Effector memory CD8-positive, alpha-beta T cell (primary cell): ENCODE measurements at places on chromosomes 5 and 9.

DNA sequence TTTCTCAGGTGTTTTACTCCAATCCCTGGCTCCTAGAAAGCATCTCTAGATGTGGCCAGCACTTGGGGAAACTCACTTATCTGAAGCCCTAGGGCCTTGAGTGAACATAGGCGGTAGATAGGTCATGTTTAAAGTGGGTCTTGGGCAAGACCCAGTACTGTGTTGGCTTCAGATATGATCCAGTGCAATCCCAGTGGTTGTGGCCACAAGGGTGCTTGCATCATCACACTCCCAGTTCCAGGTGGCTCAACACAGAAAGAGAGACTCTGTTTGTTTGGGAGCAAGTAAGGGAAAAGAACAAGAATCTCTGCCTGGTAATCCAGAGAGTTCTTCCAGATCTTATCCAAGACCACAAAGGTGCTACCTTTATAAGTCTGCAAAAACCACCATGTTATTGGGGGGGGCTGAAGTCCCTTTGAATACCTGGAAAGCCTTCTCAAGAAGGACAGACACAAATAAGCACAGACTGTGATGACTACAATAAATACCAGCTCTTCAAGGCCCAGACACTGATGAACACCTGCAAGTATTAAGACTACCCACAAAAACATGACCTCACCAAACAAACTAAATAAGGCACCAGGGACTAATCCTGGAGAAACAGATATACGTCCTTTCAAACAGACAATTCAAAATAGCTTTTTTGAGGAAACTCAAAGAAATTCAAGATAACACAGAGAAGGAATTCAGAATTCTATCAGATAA lies 114.7 kb downstream of the LURAP1L start:
- no peak for DNase-seq

GRCh38 chr5:73816656-73817420 lies 190.8 kb downstream of the ARHGEF28 start:
- DNase-seq = no peak

DNA sequence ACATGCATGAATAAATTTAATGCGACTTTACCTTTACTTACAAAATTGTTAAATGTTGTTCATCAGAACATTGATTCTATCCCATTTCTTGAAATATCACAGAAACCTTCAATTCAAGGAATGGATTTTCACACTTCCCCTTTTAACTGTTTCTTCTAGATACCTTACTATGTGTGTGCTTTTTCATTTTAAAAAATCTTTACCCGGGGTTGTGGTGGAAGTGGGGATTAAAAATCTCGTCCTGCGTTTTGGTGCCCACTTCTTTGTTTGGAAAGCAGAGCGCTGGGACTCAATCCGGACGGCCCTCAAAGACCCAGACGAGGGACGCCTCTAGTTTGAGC lies 5.8 kb upstream of the MEF2C start:
- DNase-seq = no peak

DNA sequence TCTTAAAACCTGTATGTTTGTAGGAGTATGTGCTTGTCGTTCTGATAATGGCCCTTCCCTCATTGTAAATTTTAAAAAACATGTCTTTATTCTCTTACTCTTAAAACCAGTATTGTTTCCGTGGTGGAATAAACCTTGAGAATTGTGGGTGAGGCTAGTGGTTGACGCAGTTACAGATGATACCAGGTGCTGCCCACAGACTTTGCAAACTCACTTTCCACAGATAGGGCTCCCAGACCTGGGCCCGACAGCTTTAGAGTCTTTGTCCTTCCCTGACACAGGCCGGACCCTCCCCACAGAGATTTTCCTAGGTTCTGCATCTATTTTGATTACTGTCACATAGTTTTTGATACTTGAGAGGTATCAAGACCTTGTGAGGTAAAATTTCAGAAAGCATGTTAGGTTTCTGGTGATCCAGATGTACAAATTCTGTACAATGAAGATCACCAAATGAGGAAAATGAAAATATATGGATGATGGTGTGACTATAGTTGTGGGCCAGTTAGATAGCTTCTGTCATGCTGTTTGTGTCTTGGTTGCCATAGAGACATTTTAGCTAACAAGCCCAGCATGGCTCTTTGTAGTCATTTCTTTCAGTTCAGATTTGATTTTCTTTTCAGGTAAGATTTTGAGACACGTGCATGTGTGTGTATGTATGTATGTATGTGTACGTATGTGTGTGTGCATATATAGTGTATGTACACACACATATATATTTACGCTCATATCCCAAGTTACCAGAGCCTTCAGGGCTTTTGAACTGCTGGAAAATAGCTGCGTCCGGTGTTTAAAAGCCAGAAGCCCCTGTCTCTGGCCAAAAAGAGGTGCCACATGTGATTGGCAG lies 33.8 kb downstream of the DMRT1 start:
- DNase-seq = no peak

GRCh38 chr5:73979321-73979720 lies 353.3 kb downstream of the ARHGEF28 start:
- DNase-seq = no peak

- DNase-seq = no peak
Measured at GRCh38 chr5:129387944-129388343, 72.2 kb upstream of the ADAMTS19 start.

DNA sequence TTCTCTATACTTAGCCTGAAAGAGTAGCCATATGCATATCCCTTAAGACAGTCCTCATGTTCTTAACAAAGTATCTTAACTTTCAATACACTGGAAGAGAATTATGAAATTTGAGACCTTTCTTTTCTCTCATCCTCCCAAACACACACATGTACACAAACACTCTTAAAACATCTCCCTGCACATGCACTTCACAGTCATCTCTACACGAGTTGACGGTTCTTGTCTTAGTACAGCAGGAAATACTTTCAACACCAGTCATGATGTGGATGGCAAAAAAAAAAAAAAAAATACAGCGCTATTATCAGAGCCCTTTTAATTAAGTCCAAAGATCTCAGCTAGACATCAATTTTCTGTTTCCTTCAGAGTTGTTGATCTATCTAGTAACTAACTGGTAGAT lies 43.6 kb upstream of the PCSK1 start:
- no peak for DNase-seq

GRCh38 chr9:121688146-121688680 lies 36.8 kb downstream of the DAB2IP start:
- no peak for DNase-seq

DNA sequence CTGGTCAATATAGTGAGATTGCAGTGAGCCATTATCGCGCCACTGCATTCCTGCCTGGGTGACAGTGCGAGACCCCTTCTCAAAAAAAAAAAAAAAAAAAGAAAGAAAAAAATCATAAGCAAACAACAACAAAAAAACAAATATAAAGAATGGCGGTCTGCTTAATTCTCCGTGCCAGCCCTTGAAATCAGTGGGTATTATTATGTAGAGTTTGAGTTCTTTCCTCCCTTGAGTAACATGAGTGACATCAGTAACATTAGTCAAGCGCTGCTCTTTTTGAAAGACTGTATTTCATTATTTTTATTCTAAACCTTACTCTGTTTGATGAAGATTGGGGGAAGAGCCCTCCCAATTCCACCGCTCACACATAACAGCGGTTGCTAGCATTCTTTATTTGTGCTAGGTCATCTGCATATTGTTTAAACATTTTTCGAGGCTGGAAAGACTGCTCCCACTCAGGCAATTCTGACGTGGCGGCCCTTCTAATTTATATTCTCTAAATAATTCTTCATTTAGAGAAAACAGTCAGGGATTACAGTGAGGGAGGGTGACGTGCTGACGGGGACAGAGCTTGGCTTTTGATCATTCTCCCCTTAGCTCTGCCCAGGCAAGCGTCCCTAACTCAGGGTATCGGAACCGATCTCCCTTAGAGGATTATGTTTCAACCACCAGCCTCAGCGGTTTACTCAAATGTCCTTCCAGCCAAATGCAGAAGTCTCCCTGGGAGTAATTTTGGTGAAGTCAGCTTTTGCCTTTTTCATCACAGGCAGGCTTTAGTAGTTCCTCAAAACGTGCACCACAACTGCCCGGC lies 860 bp upstream of the MARCHF6 start:
- no peak for DNase-seq

- DNase-seq = no peak
Measured at GRCh38 chr5:96871686-96872085, 4.6 kb upstream of the ERAP2 start.

DNA sequence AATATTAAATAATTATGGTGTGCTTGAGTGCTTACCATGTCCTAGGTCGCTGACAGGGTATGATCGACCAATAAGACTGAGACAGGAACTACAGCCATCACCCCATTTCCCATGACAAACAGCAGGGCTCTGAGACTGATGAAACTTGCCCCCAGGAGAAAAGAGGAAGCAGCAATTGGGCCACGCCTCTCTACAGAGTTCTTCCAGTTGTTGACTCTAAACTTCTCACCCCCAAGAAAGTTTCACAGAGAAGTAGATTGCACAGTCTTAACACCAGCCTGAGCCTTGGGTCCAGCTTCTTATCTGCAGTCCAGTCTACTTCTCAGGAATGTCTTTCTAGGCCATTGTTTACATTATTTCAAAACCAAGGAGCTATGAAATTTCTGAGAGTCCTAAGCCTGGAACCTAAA lies 182.2 kb upstream of the ANKRD55 start:
- DNase-seq = no peak

DNA sequence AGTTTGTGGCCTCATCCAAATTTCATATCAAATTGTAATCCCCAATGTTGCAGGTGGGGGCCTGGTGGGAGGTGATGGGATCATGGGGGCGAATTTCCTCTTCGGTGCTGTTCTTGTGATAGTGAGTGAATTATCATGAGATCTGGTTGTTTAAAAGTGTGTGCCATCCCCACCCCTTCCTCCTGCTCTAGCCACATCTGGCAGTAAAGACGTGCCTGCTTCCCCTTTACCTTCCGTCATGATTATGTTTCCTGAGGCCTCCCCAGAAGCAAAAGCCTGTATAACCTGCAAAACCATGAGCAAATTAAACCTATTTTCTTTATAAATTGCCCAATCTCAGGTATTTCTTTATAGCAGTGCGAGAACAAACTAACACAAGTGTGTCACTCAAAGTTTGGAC lies 71.0 kb upstream of the MOCS2 start:
- no peak for DNase-seq

DNA sequence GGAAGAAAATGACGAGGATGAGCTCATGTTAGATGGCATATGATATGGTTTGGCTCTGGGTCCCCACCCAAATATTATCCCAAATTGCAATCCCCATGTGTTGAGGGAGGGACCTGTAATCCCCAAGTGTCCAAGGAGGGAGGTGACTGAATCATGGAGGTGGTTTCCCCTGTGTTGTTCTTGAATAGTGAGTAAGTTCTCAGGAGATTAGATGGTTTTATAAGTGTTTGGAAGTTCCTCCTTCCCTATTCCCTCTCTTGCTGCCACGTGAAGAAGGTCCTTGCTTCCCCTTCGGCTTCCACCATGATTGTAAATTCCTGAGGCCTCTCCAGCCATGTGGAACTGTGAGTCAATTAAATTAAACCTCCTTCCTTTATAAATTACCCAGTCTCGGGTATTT lies 10.1 kb downstream of the EDIL3 start:
- DNase-seq = no peak

DNA sequence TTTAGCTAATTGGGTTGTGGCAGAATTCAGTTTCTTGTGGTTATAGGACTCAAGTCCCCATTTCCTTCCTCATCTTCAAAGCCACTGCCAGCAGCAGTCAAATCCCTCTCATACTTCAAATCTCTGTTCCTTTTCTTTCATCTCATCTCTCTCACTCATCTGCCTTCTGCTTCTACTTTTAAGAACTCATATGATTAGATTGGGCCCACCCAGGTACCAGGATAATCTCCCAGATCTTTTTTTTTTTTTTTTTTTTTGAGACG lies 8.0 kb upstream of the REEP5 start:
- no peak for DNase-seq

DNA sequence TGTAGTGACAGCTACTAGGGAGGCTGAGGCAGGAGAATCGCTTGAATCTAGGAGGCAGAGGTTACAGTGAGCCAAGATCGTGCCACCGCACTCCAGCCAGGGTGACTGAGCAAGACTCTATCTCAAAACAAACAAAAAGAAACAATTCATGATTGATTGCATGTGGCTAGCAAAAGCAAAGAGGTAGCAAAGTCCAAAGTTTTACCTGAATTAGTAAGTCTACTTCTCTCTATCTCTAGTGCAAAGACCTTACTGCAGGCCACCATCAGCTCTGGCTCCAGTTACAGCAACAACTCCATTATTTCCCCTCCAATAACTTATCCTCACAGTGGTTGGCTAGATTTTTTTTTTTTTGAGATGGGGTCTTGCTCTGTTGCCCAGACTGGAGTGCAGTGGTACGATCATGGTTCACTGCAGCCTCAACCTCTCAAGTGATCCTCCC lies 6.2 kb upstream of the SAR1B start:
- DNase-seq = no peak

GRCh38 chr9:94881454-94881853 lies 155.0 kb downstream of the AOPEP start:
- DNase-seq = no peak

DNA sequence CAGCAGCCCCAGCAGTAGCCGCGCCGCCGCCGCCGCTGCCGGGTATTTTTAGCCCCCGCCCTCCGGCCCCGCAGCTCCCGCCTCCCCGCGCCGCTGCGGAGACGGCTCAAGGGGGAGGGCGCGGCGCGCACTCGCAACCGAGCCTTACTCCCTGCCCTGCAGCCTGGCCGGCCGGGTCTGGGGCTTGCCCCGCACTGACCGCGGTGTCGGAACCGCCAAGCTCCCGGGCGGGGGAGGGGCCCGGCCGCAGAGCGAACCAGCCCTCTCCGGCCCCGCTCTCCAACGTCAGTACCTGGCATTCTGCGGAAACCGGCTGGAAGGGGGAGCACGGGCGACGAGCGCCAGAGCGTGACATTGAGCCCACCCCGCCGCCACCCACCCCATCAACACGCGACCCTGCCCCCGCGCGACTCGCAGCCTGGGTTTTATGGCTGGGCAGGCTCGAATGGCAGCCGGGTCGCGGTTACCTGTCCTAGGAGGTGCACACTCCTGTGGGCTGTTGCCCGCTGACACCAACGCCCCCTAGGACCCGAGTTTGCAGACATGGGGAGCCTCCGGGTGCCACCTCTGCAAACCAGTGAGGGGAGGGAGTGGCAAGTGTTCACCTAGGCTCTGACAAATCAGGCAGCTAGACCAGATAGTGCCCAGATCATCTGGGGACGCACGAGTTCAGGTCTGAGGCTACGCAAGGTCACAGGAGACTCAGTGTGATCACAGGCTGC lies at the start of gene ACSL6:
ACSL6 (minus strand) TSS at position 37 of the 722 bp plus-strand sequence. CDS start 105 bp downstream, outside the sequence.
- DNase-seq = peak; percentile 55

- no peak for DNase-seq
Measured at GRCh38 chr5:91211997-91212713, 171.0 kb downstream of the ARRDC3 start.

GRCh38 chr5:153352685-153353219 lies 137.7 kb upstream of the GRIA1 start:
- no peak for DNase-seq

GRCh38 chr9:121679901-121680635 lies 28.6 kb downstream of the DAB2IP start:
- DNase-seq = no peak

- peak; percentile 44 for DNase-seq
Measured at GRCh38 chr5:157266286-157267007, 524 bp downstream of the CYFIP2 start.
